Stimulated activated CD8-positive, alpha-beta memory T cell treated with anti-CD3 and anti-CD28 coated beads, Interleukin-15, amount 100 ng/mL, for 24 hours (primary cell): ENCODE measurements at places on chromosomes 3 and 15.

DNA sequence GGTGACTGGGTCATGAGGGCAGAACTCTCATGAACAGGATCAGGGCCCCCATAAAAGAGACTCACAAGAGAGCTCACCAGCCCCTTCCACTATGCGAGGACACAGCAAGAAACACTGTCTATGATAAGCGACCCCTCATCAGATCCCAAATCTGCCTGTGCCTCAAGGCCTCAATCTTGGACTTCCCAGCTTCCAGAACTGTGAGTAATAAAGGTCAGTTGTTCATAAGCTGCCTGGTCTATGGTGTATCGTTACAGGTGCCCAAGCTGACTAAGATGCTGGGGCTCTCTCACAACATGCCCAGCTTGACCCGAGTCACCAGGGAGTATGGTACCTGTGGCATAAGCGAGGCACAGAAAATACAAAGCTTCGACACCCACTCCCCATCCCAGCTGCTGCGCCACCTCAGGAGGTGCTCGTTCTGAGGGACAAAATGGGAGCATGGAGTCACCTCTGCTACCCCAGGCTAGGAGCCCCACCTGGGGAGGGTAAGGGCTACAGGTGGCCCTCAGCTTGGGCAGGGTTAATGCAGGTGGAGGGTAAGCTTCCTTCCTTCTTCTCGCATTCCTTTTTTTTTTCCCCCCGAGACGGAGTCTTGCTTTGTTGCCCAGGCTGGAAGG lies 234.1 kb downstream of the ADAMTS17 start:
- no peak for DNase-seq

DNA sequence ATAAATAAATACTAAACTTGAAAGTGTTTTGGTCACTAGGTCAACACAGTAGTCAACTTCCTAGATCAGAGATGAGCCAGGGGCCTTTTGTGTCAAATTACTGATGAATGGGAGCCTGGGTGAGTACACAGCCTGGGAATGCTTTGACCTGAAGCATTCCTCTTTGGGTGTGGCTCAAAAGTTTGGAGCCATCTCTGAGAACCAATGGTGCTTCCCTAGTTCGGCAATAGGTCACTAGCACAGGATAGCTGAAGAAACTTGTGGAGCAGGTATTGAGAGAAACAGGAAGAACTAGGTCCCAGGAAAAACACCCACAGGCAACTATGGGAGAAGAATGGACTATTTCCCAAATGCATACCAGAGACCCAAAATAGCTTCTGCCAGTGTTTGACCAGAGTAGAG lies 56.6 kb upstream of the PLXND1 start:
- no peak for DNase-seq

- DNase-seq = no peak
These were observed 1.5 kb downstream of the RETNLB start for GRCh38 chr3:108755686-108756085.

- DNase-seq = no peak
These were observed 311.1 kb upstream of the THBS1 start for GRCh38 chr15:39269821-39270220.

DNA sequence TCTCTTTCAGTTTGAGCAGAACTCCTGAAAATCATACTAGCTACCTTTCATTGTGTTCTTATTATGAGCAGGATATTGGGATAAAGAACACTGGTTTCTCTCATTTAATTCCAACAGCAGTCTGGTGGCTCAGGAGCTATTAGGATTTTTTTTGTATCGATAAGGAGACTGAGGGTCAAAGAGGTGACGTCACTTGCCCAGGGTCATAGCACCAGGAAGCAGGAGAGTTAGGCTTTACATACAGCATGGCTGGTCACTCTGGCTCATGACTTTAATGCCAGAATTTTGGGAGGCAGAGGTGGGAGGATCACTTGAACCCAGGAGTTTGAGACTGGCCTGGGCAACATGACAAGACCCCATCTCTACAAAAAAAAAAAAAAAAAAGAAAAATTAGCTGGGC lies 113.6 kb downstream of the ADAMTS9 start:
- no peak for DNase-seq

GRCh38 chr3:42905740-42906069 lies 237 bp upstream of the ZNF662 start:
- no peak for DNase-seq

GRCh38 chr3:144055604-144056003 lies 84.0 kb downstream of the DIPK2A start:
- DNase-seq = no peak

- no peak for DNase-seq
These were observed 327.4 kb downstream of the SHQ1 start for GRCh38 chr3:72520690-72521308.
